ENCODE measurements at places on chromosomes 1 and 21.

DNA sequence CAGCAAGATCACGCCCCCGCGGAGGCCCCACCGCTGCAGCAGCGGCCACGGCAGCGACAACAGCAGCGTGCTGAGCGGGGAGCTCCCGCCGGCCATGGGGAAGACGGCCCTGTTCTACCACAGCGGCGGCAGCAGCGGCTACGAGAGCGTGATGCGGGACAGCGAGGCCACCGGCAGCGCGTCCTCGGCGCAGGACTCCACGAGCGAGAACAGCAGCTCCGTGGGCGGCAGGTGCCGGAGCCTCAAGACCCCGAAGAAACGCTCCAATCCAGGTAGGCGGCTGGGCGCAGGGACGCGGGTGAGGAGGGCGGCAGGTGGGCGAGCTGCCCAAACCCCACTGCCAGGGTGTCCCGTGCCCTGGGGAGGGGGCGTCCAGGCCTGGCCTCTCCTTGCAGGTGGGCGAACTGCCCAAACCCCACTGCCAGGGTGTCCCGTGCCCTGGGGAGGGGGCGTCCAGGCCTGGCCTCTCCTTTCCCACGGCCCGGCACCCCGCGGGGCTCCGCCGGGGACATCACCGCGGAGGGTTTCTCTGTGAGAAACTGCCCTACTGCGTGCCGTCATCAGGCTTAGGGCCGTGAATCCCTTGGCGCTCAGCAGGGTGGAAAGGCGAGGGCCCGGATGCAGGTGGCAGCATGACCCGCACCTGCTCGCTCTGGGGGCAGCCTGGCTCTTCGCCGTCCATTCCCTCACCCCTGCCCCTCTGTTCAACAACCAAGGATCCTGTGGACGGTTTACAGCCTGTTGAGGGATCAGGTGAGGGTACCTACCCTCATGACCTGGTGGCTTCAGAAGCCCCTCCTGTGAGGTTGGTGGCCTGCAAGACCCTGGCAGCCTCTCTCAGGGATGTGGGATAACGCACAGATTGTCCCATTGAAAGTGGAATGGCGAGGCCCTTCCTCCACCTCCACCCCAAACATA, 534.0 kb downstream of the KIF26B start:
- DNase-seq: no peak

DNA sequence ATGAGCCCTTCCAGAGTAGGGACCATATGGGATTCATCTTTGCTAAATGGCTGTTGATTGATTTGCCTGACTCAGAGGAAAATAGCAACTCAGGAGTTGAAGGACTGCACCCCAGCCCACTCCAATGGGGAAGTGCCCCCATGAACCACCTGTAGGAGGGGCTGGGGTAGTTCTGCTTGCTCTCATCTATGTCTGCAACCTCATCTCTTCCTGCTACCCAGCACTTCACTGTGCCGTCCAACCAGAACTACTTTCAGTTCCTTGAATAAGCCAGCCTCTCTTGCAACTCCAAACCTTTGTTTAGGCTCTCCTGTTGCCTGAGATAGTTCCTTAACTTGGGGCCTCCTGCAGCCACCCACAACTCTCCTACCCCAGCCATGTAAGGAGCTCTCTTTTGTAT, 26.6 kb downstream of the BEND5 start:
- no peak for DNase-seq

- no peak for DNase-seq
These were observed 24.9 kb upstream of the AXDND1 start for GRCh38 chr1:179340918-179341317.

GRCh38 chr1:171981303-171981702, 140.0 kb downstream of the DNM3 start:
- DNase-seq: no peak

DNA sequence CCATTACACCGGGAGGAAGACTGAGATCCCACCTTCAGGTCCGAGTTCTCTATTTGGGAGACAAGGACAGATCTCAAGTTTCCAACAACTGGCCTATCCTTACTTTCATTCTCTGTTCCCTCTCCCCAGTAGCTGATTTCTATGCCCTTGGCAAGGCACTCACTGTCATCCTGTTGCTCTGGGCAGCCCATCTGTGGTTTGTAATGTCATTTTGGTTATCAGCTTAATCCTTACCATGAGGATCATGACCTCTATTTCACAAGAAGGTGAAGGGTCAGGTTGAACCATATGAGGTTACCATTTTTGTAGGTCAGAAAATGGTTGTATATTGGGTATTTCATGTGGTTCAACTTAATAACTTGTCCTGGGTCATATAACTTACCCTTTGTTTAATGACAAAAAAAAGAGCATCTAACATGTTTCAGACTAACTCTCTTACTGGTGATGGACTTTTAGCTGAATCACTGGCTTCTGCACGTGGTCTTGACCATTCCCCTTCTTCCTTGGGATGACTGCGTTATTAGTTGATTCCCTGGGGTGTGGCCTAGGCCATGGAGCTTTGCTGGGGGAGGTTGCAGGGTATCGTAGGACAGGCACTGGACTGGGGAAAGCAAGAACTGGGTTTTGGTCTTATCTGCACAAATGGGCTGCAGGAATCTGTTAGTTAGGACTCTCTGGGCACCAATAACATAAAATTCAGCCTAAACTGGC, 120.2 kb downstream of the ACTL8 start:
- DNase-seq: peak; percentile 73

DNA sequence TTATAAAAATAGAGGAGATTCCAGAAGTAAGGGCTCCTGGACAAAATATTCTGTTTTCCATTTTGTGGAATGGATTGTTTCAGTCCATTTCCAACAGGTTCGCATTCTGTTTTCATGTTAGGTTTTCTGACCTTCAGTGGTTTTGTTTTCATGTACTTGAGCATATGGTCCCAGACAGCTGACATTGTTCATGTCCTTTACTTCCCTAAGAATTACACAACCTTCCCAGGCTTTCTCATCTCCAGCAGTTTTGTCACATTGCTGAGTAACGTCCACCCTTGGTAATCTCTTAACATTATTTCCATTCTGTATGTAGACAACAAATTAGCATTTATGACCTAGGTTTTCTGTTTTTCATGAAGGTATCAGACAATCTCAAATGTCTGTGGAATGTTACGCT, 21.0 kb upstream of the ERRFI1 start:
- peak; percentile 64 for DNase-seq

GRCh38 chr21:42171091-42172053, 47.6 kb upstream of the ABCG1 start:
- no peak for DNase-seq

- DNase-seq: no peak
These were observed 18.5 kb upstream of the GNG12 start for GRCh38 chr1:67851800-67852199.

DNA sequence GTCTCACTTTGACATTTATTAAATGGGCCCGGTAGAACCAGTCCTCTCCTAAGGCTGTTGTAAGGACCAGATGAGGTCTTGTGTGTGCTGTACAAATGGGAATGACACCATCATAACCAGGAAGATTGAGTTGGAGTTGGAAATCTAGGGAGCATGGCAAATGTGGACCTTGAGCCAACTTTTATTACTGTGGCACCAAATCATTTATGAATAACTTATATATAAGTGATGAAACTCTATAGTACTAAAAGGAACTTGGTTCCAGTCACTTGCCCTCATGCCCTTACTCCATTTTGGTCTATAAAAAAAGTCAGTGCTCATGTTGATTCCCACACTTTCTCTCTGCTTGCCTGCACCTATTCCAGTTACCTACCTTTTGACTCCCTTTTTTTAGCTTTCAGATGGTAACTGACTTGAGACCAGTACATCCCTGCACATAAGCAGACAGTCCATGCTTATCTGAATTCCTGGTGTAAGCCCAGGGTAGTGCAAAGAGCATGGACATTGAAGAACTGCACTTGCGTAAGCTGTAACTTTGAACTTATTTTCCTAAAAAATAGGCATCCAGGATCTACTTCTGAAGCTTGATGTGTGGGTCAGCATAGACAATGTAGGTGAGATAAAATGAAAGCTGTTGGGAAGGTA, 210.6 kb downstream of the PBX1 start:
- DNase-seq: no peak

- no peak for DNase-seq
These were observed 72.6 kb downstream of the TOR3A start for GRCh38 chr1:179154437-179154836.

GRCh38 chr1:74161497-74161896, 36.5 kb downstream of the LRRIQ3 start:
- peak; percentile 9 for DNase-seq
